ENCODE measurements at places on chromosomes 6 and 20.

- DNase-seq: no peak
These were observed 214.3 kb downstream of the OGFRL1 start for GRCh38 chr6:71502956-71503355.

DNA sequence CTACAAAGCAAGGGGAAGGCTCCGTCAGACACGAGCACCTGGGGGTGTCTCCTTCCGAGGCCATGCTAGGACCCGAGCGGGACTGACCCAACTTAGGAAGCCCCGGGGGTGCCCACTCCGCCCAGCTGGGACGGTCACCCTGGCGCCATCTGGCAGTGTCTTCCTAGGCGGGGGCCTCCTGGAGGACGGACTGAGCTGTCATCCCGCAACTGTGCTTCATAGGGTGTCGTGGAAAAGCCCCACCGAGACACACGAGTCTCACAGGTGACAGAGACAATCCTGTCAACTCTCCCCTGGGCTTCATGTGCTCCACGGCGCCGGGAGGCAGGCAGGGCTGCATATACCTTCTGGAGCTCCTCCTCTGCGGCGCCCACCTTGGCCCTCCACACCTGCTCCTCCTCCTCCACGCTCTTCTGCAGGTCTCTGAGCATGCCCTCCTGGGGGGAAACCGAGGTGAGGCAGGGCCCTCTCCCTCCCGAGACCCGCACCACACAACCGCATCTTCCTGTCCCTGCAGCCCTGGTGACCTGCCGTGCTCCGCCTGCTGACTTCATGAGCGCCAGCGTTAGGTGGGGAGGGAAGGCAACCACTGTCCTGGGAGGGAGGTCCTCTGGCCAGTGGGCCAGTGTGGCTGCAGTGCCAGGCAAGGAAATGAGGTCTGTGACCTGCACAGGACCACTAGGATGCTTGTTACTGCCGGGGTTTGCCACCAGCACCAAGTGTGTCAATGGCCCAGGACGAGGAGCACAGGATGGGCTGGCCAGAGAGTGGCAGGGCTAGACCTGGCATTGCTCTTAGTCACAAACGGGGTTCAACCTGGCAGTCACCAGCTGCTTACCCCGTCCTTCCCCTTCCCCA is 50.7 kb downstream of the DSTN start:
- DNase-seq: no peak

GRCh38 chr6:15343490-15344191 is 97.8 kb downstream of the JARID2 start:
- DNase-seq: no peak

DNA sequence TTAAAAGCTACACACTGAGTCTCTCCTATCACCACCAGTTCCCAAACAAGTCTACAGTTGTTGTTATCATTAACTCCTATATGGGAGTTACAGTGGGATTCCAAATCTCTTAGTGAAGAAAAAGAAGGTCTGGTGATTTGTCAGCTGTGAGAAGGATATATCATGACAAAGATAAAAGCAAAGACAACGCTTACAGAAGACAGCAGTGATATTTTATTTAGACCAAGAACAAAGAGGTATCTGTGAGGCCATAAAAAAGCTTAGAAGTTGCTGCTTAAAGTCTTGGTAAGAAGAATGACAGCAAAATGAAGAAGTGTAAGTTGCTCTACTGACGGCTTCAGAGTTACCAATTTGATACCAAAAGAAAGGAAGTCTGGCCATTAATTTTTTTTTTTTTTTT is 47.2 kb downstream of the CHD6 start:
- DNase-seq: no peak

DNA sequence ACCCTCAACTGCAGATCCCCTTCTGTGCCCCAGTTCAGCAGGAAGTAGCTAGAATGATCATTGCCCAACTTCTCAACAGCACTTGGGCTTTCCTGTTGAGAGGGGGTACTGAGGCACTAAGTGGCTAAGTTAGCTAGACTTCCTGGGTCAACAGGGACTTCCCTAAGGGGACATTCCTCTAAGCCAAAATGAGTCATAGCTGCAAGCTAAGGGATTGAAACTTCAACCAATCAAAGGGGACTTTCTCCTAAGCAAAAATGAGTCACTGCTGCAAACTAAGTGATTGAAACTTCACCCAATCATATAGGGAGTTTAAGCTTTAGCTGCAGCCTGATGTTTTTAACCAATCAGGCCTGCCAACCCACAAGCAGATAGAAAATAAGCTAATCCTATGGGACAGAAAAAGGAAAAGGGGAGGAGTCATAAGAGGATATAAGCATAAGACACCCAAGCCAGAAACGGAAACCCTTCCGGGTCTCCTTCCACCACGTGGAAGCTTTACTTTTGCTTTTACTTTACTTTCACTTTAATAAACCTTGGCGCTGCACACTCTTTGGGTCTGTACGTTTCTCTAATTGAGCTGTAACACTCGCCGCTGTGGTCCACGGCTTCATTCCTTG is 659.0 kb upstream of the HS3ST5 start:
- no peak for DNase-seq

- DNase-seq: peak; percentile 60
These were observed 2.0 kb downstream of the MYB start for GRCh38 chr6:135183002-135183531.
